Activated CD4-positive, alpha-beta T cell treated with anti-CD3 and anti-CD28 coated beads for 4 hours (primary cell): ENCODE measurements at places on chromosomes 2 and 18.

GRCh38 chr18:40413160-40413559 lies 1541.9 kb upstream of the PIK3C3 start:
- DNase-seq, result no peak

DNA sequence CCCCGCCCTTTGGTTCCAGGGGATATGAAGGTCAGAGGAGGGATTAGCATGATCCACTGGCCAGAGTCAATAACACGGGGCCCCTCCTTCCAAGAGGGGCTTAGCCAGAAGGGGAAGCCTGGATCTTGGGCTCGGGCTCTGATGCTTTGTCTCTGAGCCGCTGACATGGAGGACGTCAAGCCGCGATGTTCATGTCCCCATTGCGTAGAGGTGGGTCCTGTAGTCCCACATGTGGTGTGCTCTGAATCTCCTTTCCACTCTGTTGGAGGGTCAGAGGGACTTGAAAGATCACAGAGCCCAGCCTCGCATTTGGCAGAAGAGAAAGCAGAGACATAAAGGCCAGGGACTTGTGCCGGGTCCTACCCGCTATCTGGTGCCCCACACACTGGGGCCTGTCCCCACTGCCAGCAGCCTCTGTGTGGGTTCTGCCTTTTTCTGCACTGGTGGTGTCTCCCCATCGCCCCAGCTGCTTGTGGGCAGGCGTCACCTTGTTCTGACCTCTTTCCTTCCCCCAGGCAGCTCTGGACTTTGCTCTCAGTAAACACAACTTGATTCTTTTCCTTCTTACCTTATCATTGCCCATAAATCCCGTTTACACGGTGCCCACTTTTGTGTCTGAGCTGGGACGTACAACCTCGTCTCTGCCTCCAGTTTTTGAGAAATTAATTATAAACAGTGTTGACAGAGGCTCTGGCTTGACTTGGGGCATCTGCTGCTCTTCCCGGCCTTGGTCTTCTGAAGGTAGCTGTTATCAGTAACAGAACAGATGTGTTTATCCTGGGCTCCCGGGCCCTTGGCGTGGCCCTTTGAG lies 48.8 kb downstream of the SH3BP4 start:
- no peak for DNase-seq

DNA sequence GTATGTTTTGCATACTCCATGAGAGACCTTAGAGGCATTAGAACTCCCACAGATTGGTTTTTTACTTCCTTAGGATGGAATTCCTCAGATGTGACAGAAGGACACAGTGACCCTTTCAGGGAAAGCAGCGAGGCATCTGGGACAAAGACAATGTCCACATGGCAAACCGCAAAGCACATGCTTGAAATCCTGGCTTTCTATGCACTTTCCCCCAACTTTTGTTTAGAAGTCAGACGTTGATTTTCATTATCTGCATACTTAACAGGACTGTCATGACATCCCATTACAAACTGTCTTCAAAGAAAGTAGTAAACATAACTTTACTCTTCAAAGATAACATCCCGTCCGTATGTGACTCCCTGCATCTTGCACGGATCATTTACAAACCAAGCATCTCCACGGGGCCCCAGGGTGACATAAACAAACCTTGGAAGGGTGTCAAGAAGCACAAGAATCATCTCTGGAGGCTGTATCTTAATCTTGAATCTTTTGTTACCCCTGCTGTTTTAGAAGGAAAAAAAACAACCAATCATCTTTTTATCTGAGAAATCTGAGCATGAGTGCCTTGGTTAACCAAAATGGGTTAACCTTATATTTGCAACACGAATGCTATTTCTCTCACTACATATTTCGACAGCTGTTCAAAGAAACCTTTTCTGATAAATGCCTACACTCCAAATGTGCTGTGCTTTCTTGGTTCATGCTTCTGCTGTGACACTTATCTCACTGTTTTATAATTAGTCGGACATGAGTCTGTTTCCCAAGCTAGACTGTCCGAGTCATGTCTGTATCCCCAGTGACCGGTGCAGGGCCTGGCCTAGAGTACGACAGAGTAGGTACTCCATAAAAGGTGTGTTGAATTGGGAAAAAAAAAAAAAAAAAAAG lies 90.8 kb downstream of the CCBE1 start:
- no peak for DNase-seq

DNA sequence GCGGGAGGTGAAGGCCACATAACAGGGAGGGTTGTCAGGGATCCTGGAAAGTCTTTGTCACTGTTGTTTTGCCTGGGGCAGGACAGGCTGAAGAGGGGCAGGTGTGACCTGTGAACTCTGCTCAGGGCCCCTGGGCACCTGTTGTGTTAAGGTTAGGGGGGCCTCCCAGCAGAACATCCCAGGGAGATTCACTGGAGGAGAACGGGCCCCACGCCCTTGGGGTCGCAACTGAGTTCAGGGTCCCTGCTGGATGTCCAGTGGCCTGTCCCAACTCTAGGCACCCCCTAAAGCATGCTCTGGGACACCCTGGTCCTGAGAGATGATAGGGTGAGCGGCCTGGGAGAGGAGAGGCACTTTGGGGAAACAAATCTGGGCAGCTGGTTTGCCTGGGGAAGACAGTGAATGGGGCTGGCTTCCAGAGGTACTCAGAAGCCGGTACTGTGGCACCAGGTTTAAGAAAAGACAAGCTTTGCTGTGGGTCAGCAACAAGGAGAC lies 22.9 kb downstream of the GPR35 start:
- DNase-seq, result no peak

- no peak for DNase-seq
These were observed 30.2 kb downstream of the ITGB1BP1 start for GRCh38 chr2:9392898-9393765.

GRCh38 chr2:9754532-9754887 lies 88.8 kb upstream of the TAF1B start:
- peak; percentile 26 for DNase-seq

DNA sequence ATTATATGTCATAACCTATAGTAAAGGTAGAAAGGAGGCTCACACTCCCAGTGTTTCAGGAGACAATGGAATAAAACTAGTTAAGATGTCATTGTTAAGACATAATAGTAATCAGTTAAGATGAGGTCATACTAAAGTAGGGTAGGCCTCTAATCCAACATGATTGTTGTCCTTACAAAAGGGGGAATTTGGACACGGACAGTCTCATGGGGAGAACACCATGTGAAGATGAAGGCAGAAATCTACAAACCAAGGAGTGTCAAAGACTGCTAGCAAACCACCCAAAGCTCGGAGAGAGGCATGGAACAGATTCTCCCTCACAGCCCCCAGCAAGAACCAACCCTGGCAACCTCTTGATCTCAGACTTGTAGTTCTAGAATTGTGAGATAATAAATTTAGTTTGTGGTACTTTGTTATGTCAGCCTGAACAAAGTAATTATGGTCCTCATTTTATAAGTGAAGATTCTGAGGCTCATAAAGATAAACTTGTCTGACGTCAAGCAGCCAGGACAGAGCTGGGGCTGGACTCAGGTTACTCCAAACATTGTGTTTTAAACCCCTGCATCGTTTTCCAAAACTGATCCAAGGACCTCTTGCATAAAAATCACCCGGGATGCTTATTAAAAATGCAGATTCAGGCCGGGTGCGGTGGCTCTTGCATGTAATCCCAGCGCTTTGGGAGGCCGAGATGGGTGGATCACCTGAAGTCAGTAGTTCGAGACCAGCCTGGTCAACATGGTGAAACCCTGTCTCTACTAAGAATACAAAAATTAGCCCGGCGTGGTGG lies 47.8 kb downstream of the CCDC195 start:
- DNase-seq, result no peak

DNA sequence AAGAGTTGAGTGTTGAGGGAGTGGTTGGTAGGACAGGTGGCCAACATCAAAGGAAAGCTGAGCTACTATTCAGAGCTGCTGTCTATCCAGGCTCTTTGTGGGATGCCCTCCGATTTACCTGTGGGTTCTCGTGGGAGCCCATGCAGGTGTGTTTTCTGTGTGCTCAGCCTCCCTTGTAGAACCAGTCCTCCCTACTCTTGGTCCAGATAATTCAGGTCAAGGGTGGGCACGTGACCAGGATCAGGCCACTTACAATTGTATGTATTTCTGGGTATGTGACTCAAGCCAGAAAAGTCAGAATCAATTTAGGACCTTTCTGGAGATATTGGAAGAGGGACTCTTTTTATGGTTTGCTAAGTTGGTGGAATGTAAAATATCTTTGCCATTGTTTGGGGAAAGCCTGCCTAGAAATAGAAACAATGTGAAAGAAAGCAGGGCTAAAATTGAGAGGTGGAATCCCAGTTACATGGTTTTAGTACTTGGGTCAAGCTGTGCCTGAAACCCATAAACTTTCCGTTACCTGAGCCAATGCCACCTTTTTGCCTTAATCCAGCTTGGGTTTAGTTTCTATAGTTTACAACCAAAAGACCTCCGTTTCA lies 93.2 kb downstream of the PDCL3 start:
- DNase-seq, result no peak

DNA sequence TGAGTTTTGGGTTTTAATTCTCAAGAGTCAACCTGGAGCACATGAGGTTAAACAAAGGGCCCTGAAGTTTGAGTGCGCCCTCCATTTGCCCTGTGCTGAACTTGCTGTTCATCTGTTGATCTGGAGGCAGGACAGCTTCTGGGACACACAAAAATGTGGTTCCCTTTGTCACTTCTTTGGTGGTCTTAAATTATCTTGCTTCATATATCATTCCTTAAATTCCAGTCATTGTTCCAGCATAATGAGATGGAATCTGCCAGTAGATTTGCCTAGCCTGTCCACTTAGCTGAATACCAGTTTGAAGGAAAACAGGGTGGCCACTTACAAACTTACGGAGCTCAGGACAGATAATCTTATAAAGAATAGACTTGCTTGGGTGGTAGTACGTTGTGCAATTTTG lies 916 bp downstream of the CETN1 start:
- DNase-seq, result no peak

DNA sequence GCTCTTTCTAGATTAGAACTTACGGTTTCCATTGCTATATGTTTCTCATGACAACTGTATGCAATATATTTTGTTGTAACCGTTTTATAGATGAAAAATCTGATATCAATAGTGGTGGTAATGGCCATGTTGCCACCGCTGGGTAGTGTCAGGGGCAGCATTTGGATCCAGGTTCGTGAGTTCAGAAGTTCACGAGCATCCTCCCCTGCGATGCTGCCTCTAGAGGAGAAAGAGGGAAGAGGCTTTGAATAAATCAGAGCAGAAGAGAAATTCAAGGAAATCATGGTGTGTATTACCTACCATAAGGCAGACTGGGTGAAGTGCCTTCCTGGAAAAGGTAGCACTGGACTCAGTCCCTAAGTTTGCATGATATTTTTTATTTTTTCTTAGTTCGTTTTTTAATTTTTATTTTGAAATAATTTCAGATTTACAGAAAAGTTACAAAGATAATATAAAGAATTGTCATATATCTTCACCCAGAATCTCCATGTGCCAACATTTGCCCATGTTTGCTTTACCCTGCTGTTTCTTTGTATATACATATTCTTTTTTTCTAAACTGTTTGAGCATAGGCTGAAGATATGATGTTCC lies 3.3 kb upstream of the ZBTB7C start:
- DNase-seq, result no peak

DNA sequence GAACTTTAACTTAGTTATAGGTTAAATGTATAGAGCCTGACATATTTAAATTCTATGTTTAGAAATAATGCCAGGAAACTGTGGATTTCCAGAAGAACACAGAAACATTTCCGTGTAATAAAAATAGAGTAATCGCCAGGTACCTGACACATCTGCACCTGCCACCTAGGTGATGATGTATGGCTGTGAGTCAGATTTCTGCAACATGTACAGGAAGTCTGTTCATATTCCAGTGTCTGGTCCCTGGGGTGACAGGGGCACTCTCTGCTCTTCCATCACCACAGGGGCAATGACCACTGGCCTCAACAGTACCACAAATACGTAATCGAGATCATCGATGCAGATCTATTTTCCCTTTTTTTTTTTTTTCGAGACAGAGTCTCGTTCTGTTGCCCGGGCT lies 101.1 kb upstream of the LPIN2 start:
- no peak for DNase-seq

DNA sequence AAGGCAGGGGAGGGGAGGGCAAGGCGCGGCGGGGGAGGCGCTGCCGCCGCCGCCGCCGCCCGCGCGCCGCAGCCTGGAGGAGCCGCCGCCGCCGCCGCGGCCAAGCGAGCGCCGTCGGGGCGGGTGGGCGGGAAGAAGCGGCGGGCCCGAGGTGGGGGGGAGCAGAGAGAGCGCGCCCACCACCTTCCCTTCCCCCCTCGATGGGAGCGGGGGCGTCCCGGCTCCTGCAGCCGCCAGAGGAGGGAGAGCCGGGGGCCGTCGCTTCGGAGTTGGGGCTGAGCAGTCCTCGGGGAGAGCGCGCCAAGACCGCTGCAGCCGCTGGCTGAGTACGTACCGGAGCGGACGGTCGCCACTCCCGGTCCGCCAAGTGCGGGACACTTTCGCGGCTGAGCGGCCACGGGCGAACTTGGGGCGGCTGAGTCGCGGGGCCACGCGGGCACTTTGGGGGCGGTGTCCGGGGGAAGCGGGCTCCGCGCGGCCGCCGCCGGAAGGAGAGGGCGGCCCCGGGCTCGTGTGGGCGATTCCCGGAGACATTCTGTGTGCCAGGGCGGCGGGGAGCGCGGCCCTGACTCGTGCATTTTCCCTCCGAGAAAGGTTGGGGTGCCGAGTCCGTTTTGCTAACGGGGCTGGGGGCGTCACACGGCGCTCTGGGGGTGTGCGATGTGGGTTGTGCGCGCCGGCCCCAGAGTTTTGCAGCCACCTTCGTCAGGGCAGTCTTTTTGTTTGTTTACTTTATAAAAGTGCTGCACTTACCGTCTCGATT lies at the start of gene NAB1:
TSS of gene NAB1 (plus strand) at position 49 of the 763 bp plus-strand sequence. CDS start 10,094 bp downstream, outside the sequence.
- DNase-seq, result peak; percentile 66

DNA sequence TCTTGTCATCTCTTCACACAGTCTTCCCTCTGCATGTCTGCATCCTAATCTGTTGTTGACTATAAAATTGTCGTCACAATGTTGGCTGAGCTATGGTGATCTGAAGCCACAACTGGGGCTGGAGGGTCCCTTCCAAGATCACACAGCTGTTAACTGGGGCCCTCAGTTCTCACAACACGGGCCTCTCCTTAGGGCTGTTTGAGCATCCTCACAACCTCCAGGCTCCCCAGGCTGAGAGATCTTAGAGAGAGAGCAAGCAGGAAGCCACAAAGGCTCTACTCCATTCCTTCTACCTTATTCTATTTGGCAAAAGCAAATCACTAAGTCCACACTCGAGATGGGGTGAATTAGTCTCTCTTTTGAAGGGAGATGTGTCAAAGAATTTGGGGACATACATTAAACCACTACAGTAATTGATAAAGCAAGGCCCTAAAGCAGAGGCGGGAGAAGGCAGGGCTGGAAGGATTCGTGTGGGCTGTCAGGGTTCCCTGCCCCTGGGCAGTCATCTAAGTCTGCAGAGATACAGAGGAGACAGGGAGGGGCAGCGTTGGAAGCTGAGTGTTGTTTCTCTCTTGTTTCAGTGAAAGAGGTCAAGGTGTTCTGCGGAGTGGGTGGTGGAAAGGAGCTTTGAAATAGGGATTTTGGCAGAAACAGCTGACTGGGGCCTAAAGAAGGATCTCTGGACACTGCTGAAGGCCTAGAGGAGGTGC lies 15.9 kb downstream of the MYO7B start:
- no peak for DNase-seq

- no peak for DNase-seq
These were observed 120.0 kb downstream of the DOCK10 start for GRCh38 chr2:224922142-224922727.
